Amniotic epithelial cell (primary cell): ENCODE measurements at places on chromosomes 1 and 21.

GRCh38 chr1:228079013-228079412, 3.5 kb upstream of the ARF1 start:
- no peak for DNase-seq

GRCh38 chr1:88701275-88701674, 17.2 kb downstream of the PKN2 start:
- peak; percentile 34 for DNase-seq

DNA sequence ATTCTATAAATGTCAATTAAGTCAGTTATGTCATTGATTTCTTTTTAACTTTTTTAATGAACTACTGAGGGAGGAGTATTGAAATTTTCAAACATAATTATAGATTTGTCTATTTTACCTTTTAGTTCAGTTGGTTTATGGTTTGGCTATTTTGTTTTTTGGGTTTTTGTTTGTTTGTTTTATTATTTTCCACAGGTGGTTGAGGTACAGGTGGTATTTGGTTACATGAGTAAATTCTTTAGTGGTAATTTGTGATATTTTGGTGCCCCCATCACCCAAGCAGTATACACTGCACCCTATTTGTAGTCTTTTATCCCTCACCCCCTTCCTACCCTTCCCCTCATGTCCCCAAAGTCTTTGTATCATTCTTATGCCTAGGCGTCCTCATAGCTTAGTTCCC, 9.5 kb downstream of the TDRD5 start:
- no peak for DNase-seq

- peak; percentile 35 for DNase-seq
Measured at GRCh38 chr1:112460615-112461014, 48.1 kb upstream of the WNT2B start.

DNA sequence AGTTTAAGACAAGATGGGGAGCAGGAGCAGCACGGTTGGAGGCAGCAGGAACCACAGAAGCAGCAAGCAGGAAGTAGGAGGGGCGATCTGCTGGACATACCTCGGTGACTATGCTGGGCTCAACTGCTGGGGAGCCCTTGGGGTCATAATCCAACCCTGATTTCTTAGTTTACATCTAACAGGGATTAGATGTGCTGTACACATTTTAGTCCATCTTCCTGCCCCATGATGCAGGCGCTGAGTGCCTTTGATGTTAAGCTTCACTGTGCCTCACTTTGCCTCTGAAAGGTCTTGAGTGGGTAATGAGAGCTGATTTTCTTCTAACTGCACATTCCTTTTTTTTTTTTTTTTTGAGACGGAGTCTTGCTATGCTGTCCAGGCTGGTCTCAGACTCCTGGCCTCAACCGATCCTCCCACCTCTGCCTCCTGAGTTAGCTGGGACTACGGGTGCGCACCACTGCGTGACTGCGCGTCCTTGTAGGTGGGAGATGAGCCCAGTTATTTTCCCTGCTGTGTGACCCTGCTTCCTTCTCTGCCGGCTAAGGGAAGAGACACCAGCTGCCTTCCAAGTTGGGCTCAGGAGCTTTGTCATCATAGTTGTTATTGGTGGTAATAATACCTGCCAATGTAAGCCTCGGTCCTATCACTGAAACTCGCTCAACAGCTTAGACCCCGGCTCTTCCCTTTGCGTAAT, 1.1 kb upstream of the RCAN3 start:
- DNase-seq: peak; percentile 14

- no peak for DNase-seq
Measured at GRCh38 chr1:55808263-55808662, 593.1 kb upstream of the USP24 start.

- no peak for DNase-seq
Measured at GRCh38 chr1:4468804-4469514, 185.4 kb upstream of the AJAP1 start.

DNA sequence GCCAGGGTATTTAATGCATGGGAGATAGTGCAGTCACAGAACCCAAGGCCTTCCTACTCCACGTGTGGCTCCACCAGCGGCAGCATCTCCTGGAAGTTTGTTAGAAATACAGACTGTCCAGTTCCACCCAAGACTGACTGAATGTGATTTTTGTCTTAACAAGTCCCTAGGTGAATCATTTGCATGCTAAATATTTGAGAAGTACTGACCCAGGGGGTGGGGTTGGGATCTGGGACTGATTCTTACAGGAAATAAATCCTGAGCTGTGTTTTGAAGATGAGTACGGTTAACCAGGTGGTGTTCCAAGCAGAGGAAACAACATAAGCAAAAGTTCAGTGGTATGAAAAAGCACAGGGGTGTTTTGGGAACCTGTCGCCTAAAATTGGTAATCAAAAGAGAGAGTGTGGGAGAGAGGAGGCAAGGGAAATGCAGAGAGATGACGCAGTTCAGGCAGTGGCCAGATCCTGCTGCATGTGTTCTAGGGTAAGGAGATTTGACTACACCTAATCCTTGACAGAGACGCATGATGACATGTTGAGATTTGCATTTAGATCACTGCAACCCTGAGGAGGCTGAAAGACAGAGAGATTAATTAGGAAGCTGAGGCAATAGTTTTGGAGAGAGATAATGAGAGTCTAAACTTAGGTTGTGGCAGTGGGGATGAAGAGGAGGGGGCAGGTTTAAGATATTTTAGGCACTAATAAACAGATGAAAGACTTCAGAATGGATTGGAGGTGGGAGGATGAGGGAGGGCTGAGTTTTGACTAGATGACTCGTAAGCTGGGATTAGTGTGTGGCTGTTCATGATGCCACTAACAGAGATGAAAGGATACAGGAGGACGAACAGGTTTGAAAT, 3.7 kb upstream of the ZNF326 start:
- DNase-seq: peak; percentile 19

DNA sequence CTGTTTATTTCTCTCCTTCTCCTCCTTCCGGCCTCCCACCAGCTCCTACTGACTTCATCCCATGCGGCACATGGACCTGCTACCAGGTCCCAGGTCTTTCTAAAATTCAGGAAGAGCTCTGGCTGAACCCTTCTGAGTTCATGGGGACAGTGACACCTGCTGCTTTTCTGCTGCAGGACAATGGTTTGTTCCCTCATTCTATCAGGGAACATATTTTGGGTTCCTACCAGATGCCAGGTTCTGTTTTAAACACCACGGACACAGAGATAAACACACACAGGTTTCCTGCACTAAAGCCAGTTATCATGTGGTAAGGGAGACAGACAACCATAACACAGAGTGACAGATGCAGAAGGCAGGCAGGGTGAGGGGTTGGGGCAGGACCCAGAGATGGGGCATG, 114.0 kb upstream of the RAB4A start:
- no peak for DNase-seq

DNA sequence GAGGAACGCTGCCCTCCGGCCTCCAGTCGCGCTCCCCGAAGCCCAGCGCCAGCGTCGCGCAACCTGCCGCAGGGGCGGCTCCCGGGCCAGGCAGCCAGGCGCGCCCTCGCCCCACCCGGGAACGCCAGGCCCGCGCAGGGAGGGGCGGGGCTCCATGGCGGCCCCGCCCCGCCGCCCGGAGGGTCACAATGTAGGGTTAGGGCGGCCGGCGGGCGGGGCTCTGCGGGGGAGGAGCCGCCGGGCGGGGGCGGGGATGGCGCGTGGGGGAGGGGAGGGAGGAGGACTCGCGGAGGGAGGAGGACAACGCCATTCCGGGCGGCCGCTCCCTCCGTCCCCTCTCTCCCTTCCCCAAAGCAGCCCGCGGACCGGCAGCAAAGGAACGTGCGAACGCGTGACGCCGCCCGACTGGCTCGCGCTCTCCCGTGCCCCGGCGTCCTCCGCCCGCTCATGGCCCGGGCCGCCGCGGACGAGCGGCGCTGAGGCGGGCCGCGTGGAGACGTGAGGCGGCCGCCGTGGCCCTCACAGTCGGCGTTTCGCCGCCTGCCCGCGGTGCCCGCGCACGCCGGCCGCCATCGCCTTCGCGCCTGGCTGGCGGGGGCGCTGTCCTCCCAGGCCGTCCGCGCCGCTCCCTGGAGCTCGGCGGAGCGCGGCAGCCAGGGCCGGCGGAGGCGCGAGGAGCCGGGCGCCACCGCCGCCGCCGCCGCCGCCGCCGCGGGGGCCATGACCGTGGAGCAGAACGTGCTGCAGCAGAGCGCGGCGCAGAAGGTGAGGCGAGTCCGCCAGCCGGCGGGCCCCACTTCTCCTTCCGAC, at the start of gene USP25:
TSS of gene USP25 (plus strand) at position 309 of the 810 bp plus-strand sequence. CDS start at position 721, 412 bp downstream.
- DNase-seq: peak; percentile 64

DNA sequence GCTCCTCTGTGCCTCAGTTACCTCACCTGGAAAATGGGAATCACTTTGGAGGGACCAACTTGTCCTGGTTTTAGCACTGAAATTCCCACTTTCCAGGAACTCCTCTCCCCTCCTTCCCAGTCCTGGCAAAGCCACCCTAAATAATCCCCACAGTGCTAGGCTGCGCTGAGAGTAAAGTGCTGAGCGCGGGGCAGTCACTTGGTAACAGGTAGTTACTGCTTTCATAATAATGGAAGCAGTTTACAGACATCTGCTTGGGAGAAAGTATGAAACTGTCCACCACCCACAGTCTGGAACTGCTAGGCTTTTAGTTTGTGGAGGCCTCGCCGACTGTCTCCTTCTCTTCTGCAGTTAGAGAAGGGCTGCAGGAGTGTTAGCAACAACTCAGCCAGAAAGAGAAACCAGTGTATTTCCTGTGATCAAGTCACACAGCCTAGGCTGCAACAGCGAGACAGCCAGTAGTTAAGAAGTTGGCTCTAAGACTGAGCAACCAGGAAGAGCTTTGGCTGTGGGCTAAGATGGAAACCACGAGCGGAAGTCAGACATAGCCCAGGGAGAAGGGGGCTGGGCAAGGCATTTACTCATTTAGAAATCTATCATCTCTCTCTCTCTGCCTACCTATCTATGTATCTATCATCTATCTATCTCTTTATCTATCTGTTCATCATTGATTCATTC, 30.8 kb upstream of the ABCG1 start:
- peak; percentile 21 for DNase-seq

- DNase-seq: no peak
Measured at GRCh38 chr1:201954263-201955008, 867 bp upstream of the TIMM17A start.

- no peak for DNase-seq
Measured at GRCh38 chr1:180221462-180221861, 8.6 kb upstream of the LHX4 start.

DNA sequence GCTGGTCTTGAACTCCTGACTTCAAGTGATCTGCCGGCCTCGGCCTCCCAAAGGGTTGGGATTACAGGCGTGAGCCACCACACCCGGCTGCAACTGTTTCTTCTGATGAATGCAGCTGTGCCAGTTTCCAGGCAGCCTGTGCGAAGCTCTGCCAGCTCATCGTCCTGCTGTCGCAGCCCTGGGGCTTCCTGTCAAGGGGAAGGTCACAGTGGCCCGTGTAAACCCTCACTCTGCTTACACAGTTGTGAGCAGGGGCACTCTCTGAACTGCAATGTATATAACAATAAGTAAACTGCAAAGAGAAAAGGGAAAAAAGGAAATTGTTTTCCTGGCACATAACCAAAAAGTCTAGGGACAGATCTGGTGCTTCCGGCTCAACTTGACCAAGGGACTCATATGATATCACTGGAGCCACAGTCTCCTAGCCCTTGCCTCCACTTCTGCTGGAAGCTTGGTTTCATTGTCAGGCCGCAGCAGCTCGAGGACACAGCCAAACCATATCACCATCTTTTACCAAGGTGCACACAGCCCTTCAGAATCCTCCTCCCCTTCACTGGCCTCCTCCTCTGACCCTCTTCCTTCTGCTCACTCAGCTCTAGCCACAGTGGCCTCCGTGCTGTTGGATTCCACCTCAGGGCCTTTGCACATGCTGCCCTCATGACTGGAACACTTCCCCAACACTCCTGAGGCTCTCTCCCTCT, 22.8 kb upstream of the LBR start:
- DNase-seq: no peak

DNA sequence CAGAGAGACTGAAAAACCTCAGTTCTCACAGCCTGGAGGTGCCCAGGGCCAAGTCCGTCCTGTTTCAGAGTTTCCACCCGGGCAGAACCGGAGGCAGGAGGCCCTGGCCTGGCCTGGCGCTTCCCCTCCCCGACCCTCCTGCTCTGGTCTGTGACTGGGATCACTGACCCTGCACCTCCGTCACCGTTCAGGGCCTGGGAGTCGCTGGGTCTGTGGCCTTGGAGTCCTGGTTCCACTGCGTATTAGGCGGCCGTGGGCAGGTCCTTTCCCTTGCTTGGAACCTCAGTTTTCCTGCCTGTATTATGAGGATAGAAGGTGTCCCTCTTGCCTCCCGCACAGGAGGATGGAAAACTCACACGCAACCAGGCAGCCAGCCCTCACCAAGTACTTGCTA, 533 bp upstream of the PLA2G2E start:
- DNase-seq: no peak

DNA sequence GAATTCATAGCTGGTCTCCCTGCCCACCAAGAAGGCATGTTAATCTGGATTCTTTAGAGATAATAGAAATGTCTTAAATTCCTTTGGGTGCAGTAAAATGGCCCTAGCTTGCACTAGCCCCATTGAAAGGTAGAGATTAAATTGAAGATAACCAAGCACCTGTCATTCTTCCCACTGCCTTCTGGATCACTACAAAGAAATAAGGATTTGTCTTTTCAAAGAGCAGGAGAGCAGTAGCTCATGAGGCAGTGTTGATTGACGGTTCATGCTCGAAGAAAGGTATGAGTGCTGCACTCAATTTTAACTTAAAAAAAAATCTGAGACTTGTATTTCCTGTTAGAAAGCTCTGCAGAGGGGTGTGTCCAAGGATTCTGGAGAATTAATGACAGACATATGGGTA, 74.9 kb upstream of the F3 start:
- no peak for DNase-seq

DNA sequence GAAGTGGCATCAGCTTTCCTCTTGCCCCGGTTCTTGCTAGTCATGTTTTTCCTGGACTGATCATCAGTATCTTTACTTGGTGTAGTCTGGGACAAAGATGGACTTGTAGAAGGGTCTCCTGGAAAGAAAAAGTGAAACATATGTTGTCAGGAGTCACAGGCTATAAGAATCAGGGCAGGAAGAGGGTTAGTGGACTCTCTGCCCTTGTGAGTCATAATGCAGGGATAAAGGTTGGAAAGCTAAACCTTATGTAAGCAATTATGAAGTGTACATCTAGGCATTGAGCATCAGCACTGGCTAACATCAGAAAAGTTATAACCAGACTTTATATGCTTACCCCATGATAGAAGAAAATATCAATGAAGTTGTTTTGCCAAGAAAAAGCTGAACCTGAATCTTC, 51.2 kb downstream of the XKR8 start:
- peak; percentile 8 for DNase-seq

GRCh38 chr1:234229581-234230387, 143.5 kb upstream of the COA6 start:
- DNase-seq: no peak

- peak; percentile 93 for DNase-seq
Measured at GRCh38 chr1:217482356-217483102, 148.4 kb downstream of the GPATCH2 start.

DNA sequence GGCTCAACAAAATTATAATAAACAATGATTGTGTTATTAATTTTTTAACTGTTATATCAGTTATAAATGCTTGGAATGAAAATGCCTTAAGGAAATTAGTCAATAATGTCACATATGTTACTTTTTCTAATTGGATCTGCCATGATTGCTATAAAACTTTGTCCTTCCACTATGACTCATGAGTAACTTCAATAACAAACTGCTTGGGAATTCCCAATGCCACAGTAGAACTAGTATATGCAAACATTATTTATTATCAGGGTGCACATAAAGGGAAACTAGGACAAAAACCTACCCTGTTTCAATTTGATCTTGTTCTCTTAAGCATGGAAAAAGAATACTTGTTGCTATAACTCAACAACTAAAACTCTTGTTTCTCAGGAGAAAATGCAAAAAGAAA, 59.1 kb upstream of the PDC start:
- DNase-seq: no peak
